Amniotic stem cell (primary cell): ENCODE measurements at places on chromosomes 3 and 15.

GRCh38 chr3:193790086-193790990 is 197.3 kb downstream of the OPA1 start:
- DNase-seq, result no peak

GRCh38 chr3:137121704-137122314 is 164.0 kb downstream of the IL20RB start:
- no peak for DNase-seq

DNA sequence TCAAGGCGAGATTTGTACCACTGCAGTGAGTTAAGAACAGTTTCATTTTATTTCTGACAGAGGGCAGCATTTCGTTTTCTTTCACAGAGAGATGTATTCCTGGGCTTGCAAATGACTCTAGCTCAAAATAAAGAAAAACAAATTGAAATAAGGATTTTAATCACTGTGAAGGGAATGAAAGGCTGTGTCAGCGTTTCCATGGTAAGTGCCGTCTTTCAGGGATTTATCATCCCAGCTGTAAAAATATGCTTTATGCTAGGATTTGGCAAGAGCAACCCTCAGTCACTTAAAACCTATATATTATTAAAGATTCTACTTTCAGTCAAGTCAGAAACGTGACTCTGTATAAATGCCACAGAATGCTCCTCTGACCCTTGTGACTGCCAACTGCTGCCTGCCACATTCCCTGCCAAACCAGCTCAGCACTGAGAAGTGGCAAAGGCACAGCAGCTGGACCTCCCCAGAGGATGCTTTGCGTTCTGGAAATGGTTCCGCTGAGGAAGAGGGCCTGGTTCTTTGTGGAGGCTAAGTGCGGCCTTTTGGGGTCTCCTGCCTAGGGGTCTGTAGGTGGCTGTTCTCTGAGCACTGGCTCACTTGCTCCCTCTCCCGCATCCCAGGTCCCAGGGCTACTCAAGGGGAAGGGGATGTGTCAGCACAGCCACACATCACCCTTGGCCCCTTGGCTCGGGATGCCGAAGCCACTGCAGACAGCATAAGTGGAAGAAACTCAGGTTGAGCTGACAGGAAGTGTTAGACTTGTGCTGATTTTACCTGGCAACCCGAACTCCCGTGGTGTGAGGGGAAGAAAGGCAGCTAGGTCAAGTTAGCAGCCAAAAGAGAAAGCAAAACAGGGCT is 56.6 kb upstream of the POMGNT2 start:
- peak; percentile 53 for DNase-seq

GRCh38 chr3:127598841-127599570 is 795 bp downstream of the MCM2 start:
- no peak for DNase-seq

DNA sequence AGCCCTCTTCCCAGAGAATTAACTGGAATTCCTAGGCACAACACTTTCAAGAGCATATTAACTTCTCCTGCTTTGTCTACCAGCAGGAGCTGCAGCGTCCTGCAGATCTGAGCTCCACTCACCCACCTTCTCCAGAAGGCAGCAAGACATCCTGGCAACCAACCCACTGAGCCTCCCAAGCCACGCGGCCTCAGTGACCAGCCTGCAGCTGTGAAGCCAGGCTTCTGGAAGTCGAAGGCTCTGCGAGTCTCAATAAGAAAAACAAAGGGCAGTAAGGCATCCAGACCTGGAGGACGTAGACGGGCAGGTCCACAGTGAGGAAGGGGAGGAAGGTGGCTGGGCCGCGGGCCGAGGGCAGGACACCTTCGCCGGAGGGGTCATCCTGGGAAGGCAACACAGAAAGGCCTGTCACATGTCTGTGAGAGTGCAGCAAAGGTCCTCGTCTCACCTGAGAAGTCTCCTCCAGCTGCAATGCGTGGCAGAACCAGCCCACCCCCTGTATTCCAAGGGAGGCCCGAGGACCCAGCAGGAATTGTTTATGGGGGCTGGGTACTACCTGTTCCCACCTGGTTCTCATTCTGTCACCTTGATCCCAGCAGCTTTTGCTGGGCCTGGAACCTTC is 36.2 kb downstream of the ZXDC start:
- DNase-seq, result no peak

DNA sequence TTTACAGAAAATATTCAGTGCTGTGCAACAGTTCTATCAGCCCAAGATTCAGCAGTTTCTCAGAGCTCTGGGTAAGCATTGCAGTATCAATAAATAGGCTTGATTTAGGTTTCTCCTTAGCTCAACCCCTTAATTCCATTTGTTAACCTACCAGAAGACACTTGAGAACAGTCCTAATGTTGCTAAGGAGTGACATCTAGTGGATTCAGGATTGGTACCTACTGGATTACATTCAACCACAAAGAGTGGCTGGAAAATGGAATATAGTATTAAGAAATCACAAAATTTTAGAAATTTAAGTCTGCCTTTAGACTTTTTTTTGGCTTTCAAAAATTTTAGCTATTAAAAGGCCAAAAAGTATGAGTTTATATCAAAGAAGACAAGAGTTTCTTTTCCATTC is 34.7 kb downstream of the POLG start:
- no peak for DNase-seq

DNA sequence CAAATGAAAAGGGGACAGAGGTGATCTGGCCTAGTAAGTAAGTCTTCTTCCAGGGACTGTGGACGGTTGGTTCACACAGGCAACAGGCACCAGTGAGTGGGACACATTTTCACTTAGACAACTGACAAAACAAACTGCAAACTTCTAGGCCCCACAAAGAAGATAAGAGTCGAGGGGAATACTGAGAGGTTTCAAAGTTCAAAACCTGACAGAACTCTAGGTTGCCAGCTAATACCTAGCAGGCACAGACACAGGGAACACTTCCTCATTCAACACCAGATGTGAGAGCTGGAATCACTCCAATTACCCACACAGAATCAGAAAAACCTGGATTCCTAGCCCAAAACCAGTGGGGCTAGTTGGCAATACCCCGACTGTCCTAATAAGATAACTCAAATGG is 621.7 kb downstream of the ZPLD1 start:
- DNase-seq, result no peak

DNA sequence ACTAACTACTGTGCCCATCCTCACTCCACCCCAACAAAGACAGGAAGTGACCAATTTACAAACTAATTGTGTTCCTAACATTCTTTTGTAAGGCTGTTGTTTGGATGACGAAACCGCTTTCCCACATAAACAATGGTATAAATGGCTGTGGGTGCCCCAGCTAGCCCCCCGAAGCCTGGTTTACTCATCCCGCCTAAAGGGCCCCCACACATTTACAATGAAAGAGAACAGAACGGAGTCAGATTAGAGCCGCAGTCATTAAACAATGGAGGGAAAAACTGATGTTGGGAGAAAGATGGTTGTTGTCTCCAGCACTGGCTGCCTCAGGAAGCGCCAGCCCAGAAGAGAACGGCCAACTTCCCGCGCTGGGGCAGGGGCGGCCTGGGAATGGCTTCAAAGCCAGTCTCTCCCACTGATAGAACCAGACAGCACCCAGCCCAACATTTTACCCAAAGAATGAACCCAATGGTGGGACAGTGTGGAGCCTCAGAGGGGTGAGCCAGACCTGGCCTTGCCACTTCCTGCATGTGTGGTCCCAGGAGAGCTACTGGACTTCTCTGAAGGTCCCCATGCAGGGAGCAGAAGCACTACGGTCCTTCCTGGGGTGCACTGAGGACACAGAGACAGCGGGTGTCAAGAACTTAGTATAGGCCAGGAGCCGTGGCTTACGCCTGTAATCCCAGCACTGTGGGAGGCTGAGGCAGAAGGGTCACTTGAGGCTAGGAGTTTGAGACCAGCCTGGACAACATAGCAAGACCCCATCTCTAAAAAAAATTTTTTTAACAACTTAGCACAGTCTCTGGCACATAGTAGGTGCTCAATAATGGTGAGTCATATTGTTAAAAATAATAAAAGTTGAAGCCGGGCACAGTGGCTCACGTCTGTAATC is 75.8 kb upstream of the GATA2 start:
- no peak for DNase-seq

- no peak for DNase-seq
Measured at GRCh38 chr15:81296673-81297072, 27.3 kb downstream of the STARD5 start.

DNA sequence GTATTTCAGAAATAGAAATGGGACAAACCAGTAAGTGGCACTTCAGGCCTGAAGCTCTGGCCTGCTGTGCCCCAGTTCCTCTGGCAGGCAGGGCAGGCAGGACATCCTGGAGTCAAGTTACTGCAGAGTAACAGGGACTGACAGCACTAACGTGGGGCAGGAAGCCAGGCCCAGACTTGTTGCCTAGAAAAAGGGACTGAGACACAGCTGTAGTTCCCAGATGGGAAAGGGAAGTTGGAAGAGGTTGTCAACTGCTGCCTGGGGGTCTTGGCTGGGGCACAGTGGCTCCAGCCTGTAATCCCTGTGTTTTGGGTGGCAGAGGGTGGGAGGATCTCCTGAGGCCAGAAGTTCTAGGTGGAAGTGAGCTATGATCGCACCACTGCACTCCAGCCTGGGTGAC is 171.9 kb downstream of the FMN1 start:
- no peak for DNase-seq

DNA sequence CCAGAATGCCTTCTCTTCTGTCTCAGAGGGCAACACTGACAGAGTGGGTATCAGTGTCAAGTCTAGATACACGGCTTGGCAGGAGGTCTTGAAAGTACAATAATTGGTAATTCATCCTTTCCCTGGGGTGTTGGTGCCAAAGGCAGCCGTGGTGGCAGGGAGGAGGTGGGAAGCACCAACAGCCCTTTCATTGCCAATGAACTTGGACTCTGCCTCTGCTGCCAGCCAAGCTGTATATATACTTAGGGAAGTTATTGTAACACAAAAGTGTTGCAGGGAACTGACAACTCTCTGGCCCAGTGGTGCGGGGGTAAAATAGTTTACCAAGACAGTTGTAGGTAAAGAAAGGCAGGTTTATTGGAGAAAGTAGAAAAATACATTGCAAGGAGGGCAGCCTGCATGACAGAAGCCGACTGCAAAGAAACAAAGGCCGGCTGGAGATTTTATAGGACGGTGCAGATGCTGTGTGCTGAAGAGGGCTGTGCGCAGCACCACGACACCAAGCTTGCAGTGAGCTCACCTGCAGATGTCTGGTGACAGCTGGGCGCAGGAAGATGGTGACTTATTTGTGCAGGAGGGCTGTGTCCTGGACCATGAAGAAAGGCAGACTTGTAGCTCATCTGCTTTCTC is 4.0 kb upstream of the FAM3D start:
- no peak for DNase-seq

DNA sequence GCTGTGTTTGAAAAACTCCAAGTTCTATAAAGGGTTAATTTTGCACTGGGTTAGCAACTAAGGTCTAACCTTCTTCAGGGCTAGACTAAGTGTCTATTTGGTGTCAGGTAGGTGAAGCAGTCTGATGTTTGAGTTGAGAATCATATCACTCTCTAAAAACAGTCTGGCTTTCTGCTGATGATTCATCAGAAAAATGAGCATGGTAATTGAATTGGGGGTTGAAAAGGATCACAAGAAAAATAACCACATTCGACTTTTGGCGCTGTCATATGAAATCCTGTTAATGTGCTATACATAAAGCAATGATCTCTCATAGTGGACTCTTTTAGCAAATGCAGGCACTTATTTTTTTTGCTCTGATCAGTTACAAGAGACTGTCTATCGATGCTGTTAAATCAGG is 242.2 kb upstream of the AZI2 start:
- DNase-seq, result no peak

GRCh38 chr3:125119752-125120378 is 64.1 kb upstream of the HEG1 start:
- DNase-seq, result no peak

- DNase-seq, result no peak
Measured at GRCh38 chr15:66912001-66912400, 153.4 kb upstream of the SMAD3 start.

DNA sequence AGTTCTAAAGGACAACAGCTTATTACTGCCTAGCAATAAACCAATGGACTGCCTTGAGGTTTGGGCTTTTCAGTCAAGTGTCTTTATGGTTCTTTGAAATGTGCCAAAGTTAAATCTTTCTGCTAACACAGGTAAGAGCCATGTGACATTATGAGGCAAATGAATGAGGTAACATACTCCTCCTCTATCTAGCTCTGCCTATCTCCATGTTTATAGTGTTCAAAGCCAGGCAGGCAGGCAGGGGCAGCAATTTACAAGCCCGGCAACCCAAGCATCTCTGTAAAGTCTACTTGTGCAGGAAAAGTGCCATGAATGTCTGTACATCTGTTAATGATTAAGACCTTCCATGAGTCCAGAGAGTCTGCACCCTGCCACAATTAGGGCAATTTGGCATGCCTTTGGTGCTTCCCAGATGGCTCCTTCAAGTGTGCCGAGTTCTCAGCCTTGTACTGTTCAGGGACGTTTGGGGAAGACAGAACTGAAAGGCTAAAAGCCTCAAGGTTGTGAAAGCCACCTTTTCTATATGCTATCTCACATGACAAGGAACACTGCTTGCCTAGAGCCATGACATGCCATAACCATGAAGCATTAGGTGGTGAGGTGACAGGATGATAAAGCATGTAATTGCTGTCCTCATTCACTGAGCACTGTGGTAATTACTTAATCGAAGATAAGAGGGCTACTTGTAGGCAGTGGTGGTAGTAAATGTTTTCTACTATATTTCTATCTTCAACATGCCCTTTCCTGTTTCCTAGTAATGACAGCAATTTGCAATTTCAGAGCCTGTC is 41.4 kb upstream of the EIF1B start:
- DNase-seq, result no peak
